ENCODE measurements at places on chromosomes 13 and 19.
A peak's percentile ranks its signal among the peaks of the same experiment; 100 is the strongest.

DNA sequence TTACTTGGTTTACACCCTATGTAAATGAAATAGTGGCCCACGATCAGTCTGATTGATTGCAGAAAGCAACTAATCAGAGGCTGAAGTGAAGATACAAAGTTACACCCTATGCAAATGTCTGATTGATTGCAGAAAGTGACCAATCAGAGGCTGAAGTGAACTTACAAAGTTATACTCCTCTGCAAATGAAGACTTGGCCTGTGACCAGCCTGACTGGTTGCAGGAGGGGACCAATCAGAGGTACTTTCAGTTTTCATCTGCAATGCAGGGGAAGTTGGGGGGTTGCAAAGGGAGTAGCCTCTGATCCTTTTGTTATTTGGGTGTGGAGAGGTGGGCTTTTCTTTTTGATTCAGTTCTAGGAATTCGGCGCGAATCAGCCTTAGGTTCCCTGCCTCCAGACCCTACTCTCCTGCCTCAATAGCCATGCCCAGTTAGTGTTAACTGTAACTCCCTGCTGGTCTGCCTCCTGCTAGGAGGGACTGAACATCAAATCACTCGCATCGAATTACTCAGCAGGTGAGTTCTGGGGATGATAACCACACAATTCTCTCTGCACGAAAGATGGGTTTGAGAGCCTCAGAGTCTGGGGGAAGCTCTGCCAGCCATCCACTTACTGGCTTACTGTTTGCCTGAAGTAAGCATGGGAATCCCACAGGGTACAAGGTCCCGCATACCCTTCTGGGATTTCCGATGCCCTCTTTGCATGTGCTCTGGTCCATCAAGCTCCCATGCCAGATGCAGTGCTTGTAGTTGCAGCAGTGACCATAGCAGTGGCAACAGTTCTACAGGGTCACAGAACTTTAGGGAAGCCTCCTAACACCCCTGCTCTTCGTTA, 7.5 kb downstream of the ARL11 start:
- DNase-seq: peak; percentile 55

DNA sequence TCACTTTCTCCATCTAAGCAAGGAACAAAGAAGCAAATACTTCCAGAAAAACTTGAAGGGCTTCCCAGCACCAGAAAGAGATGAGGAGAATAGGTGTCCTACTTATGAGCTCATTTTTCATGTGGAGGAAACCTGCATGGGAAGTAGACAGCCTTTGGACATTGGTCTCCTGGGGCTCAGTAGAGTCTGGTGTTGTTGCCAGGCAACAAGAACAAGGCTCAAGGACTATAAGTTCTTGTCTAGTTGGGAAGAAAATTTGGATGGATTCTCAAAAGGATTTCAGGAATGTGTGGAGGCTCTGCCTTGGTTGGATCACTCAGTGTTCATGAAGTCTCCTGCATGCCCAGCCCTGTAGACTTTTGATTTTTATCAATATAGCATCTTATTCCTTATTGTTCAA, 84.5 kb downstream of the MBNL2 start:
- DNase-seq: peak; percentile 37

GRCh38 chr19:38792250-38793111, 3.5 kb downstream of the LGALS7B start:
- no peak for DNase-seq

GRCh38 chr13:104691767-104692467, 1625.7 kb upstream of the SLC10A2 start:
- DNase-seq: no peak

DNA sequence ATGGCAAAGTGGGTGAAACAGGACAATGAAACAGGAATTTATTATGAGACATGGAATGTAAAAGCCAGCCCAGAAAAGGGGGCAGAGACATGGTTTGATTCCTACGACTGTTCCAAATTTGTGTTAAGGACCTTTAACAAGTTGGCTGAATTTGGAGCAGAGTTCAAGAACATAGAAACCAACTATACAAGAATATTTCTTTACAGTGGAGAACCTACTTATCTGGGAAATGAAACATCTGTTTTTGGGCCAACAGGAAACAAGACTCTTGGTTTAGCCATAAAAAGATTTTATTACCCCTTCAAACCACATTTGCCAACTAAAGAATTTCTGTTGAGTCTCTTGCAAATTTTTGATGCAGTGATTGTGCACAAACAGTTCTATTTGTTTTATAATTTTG, 8.6 kb downstream of the CLN5 start:
- DNase-seq: no peak

GRCh38 chr19:17977021-17977420, 10.1 kb downstream of the KCNN1 start:
- DNase-seq: no peak

- peak; percentile 52 for DNase-seq
Observed at GRCh38 chr13:75687150-75687763, 51.1 kb downstream of the LMO7 start.

- no peak for DNase-seq
Observed at GRCh38 chr19:5664515-5664914, 15.8 kb downstream of the MICOS13 start.

- no peak for DNase-seq
Observed at GRCh38 chr13:23356368-23356767, 77.1 kb downstream of the SACS start.

DNA sequence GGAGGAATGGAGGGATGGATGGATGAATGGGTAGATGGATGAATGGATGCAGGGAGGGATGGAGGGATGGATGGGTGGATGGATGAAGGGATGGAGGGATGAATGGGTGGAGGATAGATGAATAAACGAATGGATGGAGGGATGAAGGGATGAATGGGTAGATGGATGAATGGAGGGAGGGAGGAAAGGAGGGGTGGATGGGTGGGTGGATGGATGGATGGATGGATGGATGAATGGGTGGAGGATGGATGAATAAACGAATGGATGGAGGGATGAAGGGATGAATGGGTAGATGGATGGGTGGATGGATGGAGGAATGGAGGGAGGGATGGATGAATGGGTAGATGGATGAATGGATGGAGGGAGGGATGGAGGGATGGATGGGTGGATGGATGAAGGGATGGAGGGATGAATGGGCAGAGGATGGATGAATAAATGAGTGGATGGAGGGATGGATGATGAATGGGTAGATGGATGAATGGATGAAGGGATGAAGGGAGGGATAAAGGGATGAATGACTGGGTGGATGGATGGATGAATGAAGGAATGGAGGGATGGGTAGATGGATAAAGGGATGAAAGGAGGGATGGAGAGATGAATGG, 33.0 kb upstream of the TPM4 start:
- no peak for DNase-seq

DNA sequence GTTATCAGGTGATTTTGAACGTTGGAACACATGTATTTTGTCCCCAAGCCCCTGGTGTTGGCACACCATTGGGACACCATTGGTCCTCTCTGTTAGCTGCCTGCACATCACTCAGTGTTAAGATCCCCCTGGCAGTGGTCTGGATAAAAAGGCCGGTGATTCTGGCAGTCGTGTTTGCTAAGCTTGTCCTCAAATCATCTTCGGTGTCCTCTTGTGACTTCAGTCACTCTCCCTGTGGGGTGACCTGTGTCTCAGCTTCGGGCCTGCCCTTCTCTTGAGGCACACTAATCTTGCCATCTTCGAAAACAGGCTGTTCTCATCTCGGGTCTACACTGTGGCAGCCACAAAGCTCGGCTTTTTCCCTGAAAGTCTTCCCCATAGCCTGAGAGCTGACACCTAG, 127.1 kb downstream of the ZIC5 start:
- DNase-seq: no peak

- no peak for DNase-seq
Observed at GRCh38 chr19:16070366-16070990, 5.8 kb upstream of the TPM4 start.

GRCh38 chr13:79674765-79675515, 194.0 kb downstream of the NDFIP2 start:
- DNase-seq: no peak

- no peak for DNase-seq
Observed at GRCh38 chr19:38499532-38499931, 66.0 kb downstream of the RYR1 start.

DNA sequence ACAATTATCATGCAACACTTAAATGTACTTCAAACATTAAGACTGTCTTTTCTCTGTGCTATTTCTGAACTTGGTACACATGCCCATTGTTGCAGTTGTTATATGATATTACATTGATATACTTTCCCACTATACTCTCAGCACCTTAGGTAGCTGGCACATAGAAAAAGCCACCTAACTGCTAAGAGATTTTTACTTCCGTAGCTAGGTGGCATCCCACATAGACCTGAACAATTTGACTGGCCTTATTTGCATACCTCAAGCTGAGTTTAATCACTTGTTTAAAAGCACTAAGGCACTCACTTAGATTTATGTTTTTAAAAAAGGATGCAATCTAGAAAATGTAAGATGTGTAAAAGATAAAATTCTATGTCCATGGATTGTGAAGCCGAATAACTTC, 194.2 kb downstream of the POU4F1 start:
- no peak for DNase-seq

GRCh38 chr19:33263325-33264023, 37.8 kb upstream of the SLC7A10 start:
- no peak for DNase-seq

DNA sequence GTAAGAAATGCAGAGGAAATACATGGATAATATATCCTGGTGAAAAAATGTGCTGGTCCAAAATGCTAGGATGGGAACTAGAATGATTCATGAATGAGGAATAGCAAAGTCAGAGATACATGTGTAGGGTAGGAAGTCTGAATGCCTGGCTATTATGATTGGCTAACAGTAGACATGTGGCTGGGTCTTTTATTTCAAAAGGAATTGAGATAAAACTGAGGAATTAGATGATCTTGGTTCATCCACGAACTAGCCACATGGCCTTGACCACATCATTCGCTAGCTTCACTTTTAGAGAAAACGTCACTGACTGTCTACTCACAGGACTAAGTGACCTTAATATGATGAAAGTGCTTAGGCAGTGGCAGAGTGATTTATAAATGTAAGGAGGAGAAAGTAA, 103.1 kb downstream of the TRPC4 start:
- DNase-seq: no peak

- no peak for DNase-seq
Observed at GRCh38 chr13:59893266-59893665, 270.5 kb downstream of the DIAPH3 start.

DNA sequence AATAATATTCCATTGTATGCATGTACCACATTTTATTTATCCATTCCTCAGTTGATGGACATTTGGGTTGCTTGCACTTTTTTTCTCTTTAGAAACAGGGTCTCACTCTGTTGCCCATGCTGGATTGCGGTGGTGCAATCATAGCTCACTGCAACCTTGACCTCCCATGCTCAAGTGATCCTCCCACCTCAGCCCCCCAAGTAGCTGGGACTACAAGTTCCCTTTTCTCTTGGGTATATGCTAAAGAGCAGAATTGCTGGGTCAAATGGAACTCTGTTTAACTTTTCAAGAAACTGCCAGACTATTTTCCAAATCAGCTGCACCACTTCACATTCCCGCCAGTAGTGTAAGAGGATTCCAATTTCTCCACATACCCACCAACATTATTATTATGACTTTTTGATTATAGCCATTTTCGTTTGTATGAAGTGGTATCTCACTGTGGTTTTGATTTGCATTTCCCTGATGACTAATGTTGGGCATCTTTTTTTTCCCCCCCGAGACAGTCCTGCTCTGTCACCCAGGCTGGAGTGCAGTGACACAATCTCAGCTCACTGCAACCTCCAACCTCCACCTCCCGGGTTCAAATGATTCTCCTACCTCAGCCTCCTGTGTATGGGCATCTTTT, 7.6 kb upstream of the IPO5 start:
- DNase-seq: peak; percentile 52

- DNase-seq: no peak
Observed at GRCh38 chr19:14368011-14368513, 13.2 kb upstream of the ADGRE5 start.

DNA sequence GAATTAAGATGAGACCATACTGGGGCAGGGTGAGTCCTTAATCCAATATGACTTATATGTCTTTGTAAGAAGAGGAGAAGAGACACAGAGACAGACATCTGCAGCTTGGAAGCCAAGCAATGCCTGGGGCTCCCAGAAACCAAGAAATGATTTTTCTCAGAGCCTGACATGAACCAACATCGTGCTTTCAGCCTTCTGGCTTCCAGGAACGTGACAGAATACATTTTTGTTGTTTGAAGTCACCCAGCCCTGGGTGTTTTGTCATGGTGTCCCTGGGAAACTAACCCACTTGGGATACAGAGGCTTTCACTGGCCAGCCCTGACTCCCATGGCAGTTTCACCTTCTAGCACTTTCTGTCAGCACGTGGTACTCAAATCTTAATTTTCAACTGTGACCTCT, 95.3 kb upstream of the SLC10A2 start:
- DNase-seq: no peak

- DNase-seq: no peak
Observed at GRCh38 chr19:47658431-47659348, 49.8 kb downstream of the BICRA start.

GRCh38 chr19:6267552-6268381, 12.0 kb downstream of the MLLT1 start:
- DNase-seq: no peak

DNA sequence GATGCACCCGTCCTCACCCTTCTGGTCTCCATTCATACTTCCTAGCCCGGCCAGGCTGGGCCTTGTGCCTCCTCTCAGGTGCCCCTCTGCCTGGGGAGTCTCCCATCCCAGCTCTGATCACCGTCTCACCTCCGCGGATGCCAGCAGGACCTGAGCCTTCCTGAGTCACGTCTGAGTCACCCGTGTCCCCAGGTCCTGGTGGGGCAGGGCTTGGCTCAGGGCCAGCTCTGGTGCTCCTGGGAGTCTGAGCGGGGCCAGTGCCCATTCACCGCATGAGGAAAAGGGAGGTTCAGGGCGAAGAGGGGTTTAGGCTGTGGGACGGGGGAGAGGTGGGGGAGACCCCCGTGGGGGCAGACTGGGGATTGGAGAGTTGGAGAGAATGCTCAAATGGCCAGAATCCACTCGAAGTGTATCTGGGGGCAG, 593 bp downstream of the ATP8B3 start:
- DNase-seq: peak; percentile 61

DNA sequence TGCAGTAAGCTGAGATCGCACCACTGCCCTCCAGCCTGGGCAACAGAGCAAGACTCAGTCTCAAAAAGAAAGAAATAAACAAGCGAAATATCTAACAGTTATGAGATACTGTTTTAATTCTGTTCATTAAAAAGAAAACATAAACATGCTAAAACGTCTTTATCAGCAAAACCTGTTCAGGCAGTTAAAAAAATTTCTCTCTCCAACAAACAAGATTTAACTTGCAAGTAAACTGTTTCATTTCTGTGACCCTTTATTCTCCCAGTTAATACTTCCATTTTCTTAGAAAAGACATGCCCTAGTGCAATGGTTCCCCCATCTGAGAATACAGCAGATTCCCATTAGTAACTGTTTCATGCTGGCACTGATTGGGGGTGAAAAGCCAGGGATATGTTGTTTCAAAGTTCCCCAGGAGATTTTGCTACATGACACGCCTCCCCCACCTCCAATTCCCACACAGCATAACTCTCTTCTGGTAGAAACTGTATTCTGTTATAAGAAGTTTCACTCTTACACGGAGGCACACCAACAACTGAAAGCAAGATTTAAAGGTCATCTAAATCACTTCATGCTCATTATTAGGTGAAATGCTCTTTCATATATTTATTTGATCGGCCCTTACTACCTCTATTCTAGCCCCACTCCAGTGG, 24.4 kb downstream of the ELF1 start:
- no peak for DNase-seq

- peak; percentile 94 for DNase-seq
Observed at GRCh38 chr13:102825921-102826706, 19.7 kb upstream of the ERCC5 start.

Data from fibroblast of skin of right quadriceps (primary cell).